ENCODE measurements at places on chromosomes 3 and 15. TPM values are rescaled to one million over a fixed set of nuclear protein-coding genes. Genes with fewer than 3 reads are reported as not detected.

The CNTN4 gene
- 28.5 TPM for polyA plus RNA-seq

The COL6A5 gene
- polyA plus RNA-seq, result 0.07 TPM

The SKIC8 gene
- 118 TPM for polyA plus RNA-seq

The ACAP2 gene
- polyA plus RNA-seq, result 34.7 TPM

The CCRL2 gene
- 1.5 TPM for polyA plus RNA-seq

The EIF3J gene
- 137 TPM for polyA plus RNA-seq

The SPTBN5 gene
- polyA plus RNA-seq, result 1.9 TPM

DNA sequence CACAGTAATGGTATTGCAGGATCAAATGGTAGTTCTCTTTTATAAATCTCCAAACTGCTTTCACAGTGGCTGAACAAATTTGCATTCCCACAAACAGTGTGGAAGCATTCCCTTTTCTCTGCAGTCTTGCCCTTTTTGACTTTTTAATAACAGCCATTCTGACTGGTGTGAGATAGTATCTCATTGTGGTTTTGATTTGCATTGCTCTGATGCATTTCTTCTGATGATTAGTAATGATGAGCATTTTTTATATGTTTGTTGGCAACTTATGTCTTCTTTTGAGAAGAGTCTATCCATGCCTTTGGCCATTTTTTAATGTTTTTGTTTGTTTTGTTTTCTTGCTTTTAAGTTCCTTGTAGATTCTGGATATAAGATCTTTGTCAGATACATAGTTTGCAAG is 316.1 kb upstream of the TMCO5A start:
- no peak for DNase-seq

DNA sequence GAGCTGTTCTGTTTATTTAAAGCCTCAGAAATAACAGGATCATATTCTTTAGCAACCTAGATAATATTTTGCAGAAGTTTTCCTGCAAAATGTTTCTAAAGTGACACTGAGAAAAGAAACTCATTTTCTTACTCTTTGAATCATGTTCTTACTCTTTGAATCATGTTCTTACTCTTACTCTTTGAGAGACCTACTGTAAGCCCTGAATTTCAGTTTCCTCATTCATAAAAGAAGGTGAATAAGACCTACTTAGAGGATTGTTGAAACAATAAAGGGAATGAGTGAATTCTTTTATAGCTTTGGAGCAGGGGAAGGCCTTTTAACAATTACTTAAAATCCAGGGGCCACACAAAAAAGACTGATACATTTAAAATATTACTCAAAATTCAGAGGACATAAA is 221.7 kb upstream of the CMC1 start:
- no peak for DNase-seq

DNA sequence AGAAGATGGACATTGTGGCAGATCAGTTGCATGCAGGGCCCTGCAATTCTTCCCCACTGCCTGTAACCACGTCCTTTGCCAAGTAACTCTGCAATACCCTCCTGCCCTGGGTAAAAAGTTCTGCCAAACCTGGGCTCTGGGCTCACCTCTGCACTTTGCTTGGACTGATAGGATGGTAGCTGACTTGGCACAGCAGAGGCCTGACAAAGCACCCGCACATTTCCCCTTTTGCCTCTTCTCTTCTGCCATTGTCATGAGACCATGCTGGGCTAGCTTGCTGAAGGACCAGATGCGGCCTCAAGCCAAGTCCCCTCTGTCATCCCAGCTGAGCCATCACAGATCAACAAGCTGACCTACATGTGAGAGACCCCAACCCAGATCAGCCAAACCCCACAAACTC is 122.4 kb downstream of the SMAD6 start:
- no peak for DNase-seq

DNA sequence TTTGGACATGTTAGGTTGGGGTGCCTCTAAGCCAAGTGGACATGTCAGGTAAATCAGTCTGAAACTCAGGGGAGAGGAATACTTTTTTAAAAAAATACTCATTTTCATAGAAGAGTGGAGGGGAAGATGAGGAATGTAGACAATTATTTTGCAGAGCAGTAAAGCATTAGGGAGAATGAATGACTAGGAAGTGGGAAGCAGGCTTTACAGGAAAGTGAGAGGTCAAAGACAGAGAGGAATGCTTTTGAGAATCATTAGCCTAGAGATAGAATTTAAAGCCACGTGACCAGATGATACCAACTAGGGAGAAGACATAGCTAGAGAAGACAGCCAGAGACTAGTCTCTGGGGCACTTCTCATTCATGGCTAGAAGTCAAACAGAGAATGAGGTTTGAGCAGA is 91.0 kb downstream of the RAD18 start:
- DNase-seq, result no peak

DNA sequence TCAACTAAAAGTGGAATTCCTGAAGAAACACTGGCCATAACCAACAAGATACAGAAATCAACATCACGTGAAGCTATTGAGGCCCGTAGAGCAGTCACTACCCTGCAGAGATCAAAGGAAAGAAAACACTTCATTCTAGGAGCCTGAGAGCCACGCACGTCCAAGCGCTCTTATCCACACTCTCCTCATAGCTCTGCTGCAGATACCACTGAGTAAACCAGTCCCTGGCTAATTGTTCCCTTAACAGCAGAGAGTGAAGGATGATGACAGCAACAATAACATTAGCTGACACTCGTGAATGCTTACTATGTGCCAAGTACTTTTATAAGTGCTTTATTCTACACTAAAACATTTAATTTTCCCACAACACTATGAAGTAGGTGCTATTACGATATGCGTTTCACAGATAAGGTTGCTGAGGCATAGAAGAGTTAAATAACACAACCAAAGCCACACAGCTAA is 271.0 kb upstream of the GADL1 start:
- DNase-seq, result no peak

DNA sequence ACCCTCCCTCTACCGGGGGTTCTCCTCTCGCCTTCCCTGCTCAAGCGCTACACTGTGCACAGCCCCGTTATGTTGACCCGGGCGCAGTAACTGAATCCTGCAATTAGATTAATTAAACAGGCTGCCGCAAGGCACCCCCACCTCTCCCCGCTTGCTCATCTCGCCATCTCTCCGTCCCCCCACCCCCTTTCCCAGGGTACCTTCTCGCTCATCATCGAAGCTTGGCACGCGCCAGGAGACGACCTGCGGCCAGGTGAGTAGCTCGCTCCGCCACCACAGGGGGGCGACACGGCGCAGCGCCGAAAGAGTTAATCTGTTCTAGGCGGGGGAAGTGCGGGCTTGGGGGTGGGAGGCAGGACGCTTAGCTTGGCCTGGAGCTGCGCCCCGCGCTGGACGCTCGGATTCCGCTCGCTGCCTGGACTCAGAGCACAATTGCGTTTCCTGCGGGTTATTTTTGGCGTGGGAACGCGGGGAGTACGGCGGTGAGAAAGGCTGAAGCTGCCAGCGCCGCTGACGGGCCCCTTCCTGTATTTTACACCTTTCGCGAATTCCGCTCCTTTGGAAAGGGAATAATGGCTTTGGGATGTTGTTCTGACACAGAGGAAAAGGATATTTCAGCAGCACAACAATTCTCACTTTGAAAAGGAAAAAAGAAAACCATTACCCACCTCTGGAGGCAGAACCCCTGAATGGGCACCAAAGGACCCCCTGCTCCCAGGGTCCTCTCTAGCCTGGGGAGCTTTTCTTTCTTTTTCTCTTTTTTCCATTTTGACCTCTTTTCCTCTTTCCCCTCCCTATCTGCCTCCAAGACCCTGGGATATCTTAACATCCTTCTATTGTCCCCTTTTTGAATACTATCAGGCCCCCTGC is 1.5 kb downstream of the DLL4 start:
- DNase-seq, result no peak

DNA sequence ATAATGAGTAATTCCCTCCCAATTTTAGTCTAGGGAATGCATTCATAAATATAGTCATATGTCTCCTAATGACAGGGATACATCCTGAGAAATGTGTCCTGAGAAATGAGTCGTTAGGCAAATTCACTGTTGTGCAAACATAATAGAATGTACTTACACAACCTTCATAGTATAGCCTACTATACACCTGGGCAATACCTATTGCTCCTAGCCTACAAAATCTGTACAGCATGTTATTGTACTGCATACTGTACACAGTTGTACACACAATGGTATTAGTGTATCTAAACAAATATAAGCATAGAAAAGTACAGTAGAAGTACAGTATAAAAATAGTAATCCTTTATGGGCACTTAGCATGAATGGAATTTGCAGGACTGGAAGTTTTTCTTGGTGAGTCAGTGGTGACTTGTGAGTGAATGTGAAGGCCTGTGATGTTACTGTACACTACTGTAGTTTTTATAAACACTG is 6.6 kb downstream of the DTWD1 start:
- no peak for DNase-seq

GRCh38 chr3:146498002-146498736 is 28.8 kb upstream of the PLSCR2 start:
- DNase-seq, result no peak

DNA sequence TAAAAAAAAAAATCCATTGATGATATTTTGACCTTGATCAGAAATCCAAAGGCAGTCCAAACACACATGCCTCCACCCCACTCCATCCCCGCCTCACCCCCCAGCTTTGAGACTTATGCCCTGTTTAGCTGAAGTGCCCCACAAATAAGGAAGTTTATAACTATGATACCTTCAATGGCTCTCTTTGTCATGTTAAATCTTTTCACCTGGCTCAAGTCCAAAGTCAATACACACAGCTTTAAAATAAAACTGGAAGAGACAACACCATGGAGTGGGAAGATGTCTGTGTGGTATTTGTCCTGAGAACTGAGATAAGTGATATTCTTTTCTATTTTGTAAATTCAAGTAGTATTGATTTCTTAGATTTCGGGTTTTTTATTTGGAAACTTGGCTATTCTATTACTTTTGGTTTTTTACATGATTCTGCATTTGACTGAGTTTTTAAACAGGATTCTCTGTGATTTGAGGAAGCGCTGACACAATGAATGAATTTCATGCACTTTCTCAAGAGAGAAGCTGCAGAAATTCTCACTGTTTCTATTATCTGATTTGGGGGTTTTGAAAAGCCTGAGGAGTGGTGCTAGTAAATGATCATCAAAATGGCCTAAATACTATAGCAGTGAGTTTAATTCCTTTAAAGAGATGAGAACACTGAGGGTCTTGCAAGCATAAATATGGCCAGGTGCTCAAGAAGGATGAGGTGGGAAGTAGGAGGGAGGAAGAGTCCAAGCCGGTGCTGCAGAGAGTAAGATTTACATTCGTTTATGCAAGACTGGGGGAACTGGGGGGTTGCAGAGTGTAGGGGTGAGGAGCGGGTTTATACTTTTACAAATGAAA is 5.2 kb downstream of the FOXB1 start:
- DNase-seq, result no peak

- DNase-seq, result no peak
These were observed 53.1 kb upstream of the TAMM41 start for GRCh38 chr3:11899826-11900225.

GRCh38 chr3:172808969-172809546 is 58.5 kb downstream of the ECT2 start:
- DNase-seq, result peak; percentile 18

- no peak for DNase-seq
These were observed 36.2 kb downstream of the TXNRD3 start for GRCh38 chr3:126618760-126619159.

DNA sequence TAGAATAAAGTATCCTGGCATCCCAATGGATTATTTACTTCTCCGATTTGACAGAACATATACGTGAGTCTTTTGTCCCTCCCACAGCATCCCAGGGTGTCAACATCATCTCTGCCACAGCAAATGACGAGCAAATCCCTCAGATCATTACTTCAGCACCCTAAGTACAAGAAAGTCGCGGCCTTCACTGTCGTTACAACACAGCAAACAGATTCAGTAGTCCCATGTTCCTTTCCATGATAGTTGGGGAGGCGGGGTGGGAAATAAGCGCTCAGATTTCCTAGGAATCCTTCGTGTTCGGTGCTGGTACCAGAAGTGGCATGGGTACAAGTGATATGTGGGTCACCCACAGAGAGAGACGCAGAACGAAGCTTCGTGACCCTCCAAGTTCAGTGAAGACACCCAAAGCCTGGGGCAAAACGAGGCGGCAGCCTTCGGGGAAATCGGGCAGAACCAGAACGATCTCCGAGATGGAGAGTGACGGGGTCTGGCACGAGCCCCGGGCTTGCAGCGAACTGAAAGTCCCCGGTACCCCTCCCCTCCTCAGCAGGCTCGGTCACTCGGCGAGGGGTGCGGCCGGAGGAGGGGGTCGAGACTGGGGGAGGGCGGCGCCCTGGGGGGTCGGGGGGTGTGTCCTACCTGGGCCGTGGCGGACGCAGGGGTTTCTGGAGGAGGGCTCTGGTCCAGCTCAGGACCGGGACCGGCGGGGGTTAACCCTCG is 619 bp downstream of the TTBK2 start:
- DNase-seq, result peak; percentile 41

DNA sequence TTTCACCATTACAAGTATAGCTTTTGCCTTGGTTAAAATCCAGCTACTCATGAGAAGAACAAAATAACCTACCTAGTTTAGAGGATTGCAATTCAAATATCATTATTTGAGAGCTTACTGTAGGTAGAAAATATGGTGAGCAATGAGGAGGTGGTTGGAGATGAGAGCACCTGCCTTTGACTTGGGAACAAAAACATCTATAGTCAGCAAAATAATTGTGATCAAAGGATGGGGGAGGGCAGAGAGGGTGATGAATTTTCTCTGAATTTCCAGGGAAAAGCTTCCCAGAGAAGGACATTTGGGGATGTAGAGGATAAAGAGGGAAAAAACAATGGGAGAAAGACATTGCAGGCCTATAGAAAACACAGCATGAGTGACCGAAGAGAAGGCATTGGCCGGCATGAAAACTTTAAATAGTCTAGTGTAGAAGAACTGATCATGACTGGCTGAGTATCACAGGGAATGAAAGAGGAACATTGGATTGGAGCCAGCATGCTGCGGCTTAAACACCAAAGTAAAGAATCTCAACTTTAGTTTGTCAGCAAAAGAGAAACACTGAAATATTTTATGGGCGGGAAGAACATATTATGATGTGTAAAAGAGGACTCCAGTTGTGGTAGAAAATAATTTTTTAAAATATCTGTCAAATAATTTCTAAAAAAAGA is 581.3 kb downstream of the UNC13C start:
- DNase-seq, result no peak

GRCh38 chr3:101143012-101143411 is 149.8 kb upstream of the ABI3BP start:
- DNase-seq, result no peak

- DNase-seq, result no peak
These were observed 504.9 kb upstream of the SEMA6D start for GRCh38 chr15:47212222-47213010.

Measured in right renal cortex interstitium (tissue), 3 donors.